ENCODE measurements at places on chromosomes 2 and 18. TPM values are rescaled to one million over a fixed set of nuclear protein-coding genes. Genes with fewer than 3 reads are reported as not detected.

Gene CNTNAP5
- polyA plus RNA-seq, result not detected

Gene DUSP2
- 66.1 TPM for polyA plus RNA-seq

DNA sequence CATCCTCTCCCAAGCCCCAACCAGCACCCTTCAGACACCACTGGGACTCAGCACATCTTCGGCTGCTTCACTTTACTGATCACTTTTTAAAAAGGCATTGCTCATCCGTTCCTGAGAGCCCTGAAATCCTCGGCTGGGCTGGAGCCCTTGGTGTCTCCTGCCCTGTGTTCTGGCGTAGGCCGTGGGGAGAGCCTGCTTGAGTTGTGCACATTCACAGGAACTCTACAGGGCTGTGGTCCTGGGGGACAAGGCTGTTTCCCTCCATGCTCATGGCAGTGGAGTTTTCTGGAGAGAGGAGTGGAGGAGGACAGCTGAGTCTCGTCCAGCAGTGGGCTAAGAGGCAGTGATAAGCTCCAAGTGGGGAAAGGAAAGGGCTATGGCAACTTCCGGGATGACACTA lies 15.9 kb downstream of the CENPA start:
- DNase-seq, result no peak

Gene RUFY4
- polyA plus RNA-seq, result 24.0 TPM

Gene HS6ST1
- polyA plus RNA-seq, result 4.0 TPM

DNA sequence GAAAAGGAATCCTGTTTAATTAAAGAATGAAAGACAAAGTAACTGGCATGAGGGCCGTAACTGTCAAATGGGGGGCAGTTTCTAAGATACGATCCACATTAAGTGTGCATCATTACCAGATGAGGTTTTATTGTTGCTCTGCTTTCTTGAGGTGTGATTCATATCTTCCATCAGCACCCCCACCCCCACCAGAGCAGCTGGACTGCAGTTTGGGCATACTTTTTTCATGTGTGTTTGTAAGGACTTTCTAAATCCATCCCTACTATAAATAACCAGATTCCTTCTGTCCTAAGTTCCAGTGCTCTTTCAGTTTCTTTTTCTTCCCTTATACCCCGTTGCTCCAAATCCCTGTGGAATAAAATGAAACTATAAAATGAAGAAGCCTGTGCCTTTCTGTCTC lies 142.1 kb downstream of the CDCA7 start:
- DNase-seq, result no peak

DNA sequence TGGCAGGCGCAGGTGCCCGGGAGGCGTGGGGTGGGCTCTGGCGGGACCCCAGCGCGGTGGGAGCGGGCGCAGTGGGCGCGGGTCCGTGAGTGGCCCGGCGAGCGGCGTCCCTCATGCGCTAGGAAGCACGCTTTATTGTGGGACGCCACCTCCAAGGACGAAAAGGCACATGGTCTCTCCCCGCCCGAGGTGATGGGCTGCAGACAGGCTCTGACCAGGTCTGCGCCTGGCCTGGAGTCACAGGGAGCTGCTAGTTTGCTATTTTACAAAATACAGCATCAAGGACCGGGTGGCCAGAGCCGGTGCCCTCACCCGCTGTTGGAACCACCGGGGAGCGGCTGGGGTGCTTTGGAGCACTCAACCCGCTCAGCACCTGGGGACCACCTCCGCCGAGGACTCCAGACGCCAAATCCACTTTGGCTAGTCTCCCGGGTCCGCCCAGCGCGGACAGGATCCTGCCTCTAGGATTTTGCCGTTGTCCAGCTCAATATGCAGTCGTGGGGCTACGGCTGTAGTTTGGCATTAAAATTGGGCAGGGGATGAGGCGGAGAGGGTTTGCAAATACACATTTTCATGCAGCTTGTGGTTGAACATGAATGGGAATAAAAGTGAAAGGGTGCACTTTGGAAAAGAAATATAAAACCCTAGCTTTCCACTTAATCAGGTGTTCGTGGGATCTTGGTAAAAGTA lies 65.4 kb downstream of the LRRFIP1 start:
- no peak for DNase-seq

Gene SEMA4C
- 0.21 TPM for polyA plus RNA-seq

DNA sequence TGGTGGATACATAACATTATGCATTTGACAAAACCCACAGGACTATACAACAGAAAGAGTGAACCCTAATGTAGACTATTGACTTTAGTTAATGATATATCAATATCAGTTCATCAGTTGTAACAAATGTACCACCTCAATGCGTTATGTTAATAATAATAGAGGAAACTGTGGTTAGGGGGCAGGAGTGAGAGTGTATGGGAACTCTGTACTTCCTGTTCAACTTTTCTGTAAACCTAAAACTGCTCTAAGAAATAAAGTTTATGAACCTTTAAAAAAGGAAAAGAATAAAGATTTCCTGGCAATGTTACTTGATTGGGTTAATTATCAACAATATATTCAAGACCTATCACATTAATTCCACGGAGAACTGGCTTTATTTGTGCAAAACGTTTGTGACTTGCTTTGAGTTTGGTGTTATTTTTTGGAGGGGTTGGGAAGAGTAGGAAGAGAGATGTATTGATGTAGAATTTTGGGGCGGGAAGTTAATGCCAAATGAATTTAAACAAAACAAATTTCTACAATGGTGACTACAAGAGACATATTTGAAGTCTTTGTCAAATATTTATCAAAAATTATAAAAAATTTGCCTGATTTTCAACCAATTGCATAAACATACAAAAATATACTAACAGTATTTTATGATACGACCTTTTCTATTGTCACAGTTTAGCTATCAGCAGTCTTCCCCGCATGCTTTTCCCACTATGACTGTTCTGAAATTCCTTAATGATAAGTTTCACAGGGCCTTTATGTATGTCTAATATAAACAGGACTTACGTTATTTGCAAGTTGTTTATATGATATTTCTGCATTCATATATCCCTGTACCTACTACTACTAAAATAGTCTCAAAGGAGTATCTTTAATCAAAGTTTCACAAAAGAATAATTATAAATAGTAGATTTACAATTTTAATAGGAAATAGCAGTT lies 2.1 kb upstream of the RTN4 start:
- peak; percentile 47 for DNase-seq

DNA sequence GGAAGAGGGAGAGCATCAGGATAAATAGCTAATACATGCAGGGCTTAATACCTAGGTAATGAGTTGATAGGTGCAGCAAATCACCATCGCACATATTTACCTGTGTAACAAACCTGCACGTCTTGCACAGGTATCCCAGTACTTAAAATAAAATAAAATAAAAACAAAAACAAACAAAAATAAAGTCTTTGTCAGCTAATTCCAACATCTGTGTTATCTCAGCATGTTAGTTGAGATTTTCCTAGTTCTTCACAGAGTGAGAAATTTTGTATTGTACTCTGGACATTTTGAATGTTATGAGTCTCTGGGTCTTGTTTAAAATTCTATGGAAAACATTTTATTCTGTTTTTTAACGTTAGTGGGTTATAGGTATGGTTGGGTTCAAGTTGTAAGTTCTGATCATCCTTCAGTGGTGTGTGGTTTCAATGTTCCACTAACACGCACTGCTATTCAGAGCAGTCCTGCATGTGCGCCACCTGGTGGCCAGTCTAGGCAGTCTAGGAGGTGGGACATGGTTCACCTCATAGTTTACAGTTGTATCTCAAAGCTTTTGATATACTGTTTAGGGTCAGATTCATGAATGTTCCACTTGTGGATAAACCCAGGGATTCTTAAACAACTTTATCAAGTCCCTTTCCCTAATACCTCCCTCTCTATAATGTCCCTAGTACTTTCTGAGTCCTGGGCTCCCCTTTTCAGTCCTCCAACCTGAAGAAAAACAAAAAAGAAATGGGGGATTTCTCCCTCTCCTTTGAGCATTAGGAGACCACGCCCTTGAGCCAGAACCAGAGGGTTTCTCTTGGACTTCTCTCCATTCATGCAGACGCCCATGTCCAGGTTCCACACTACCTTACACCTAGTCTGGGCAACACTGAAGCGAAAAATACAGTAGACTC lies 213.4 kb upstream of the GATA6 start:
- DNase-seq, result peak; percentile 51

- no peak for DNase-seq
Observed at GRCh38 chr2:5766056-5766455, 73.9 kb downstream of the SOX11 start.

Gene UPP2
- polyA plus RNA-seq, result not detected

DNA sequence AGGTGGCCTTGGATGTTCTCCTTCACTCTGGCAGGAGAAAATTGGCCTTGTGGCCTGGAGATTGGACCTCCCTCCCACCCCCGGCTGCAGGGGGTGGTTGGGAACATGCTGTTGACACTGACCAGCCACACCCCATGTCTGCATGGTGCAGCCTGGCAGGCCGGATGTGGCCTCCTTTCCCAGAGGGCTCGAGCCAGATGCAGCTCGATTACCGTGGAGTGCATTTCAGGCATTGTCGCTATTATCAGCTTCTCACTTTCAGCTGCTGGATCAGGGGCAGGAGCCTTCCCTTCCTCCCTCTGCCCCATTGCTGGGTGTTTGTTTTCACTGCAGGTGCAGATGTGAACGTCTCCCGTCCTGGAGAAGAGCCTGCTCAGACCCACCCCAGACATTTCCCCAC lies 211.0 kb upstream of the SIX2 start:
- no peak for DNase-seq

- DNase-seq, result no peak
Observed at GRCh38 chr2:168611896-168612650, 156.0 kb downstream of the CERS6 start.

- no peak for DNase-seq
Observed at GRCh38 chr2:11556101-11556806, 22.4 kb downstream of the GREB1 start.

GRCh38 chr2:85119900-85120299 lies 13.3 kb upstream of the TCF7L1 start:
- no peak for DNase-seq
